ENCODE measurements at places on chromosomes 2 and 18.

GRCh38 chr2:239252393-239252792 lies 148.4 kb downstream of the HDAC4 start:
- DNase-seq, result no peak

GRCh38 chr2:38850045-38850444 lies 25.7 kb downstream of the DHX57 start:
- DNase-seq, result no peak

DNA sequence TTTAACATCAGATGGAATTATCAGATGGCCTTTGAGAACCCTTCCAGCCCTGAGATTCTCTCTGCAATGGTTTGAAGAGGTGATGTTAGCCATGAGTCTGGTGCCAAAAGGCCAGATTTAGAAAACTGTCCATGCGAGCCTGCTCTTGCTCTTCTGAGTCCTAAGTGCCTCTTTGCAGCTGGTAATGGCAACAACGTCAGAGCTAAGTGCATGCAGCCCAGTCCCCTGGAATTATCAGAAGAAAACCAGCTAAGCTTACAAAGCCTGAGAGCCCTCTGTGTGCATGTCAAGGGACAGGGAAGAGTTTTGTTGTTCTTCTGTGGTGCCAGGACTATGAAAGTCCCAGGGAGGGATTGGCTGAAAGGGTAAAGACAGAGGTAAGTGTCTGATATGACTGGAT lies 89.8 kb downstream of the LOXHD1 start:
- no peak for DNase-seq

- DNase-seq, result peak; percentile 3
Observed at GRCh38 chr2:46114996-46115395, 182.2 kb upstream of the EPAS1 start.

DNA sequence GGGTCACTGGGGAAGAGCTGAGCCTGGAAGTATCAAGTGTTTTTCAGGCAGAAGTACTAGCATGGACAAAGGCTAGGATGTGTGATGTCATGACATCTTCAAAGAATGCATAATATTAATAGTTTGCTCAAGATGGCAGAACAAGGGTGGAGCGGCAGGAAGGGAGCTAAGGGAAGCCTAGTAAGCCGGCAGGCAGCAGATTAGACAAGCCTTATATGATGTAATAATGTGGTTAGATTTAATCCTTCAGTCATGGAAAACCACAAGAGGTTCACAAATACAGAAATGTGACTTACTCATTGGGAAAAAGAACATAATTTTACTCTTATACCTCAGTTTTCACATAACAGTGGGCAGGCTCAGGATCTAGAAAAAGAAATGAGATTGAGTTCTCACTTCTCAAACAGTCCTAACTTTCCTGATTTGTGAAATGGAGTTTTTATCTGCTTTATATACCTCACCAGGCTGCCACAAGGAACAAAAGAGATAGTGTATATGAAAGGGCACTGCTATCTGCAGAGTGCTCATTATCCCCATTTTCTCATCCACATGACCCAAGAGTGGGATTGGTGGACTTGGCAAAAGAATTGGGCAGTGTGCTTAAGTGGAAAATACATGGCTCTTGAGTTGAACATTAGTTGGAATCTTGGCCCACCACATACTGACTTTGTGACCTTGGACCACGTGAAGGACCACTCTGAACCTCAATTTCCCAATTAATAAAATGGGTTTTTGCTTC lies 89.1 kb upstream of the LHCGR start:
- DNase-seq, result peak; percentile 56

Measured in AG10803 (cell line).